RPMI8226 (cell line): ENCODE measurements at places on chromosomes 5 and 9.

- no peak for DNase-seq
These were observed 64.4 kb downstream of the MAP1B start for GRCh38 chr5:72171667-72172066.

- no peak for DNase-seq
These were observed 3.8 kb upstream of the PRKAA1 start for GRCh38 chr5:40801771-40802562.

DNA sequence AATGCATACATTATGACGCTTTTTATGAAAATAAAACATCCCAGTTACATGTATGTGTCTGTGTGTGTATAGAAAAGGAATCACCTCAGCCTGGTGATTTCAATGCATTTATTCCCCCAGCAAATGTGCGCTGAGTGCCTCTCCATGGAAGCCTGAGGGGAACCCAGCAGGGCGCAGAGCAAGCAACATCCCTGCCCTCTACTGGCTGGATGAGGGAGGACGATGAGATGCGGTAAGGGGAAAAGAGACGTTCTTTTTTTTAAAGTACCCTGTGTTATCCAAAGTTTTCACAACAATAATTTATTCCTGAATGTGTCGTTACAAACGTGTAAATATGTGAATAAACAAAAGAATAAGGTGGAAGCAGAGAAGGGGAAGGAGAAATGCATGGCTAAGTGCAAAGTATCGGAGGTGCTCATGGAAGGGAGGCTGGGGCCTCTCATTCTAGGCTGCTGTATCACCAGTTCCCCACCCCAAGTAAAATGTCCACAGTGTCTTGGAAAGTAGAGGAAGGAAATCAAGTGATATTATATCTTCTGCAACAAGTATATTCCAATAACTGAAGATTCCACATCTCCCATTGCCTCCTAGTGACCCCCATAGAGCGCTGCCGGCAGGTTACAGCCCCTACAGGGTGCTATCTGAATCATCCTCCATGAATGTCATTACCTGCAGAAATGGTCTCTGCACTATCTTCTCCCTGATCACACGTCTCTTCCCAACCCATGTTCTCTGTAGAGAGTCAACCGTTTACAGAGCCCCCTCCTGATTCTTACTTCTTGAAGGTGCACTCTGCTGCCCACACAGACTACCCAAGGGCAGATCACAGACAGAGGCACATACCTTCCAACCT lies 13.0 kb upstream of the ABLIM3 start:
- DNase-seq: peak; percentile 36

- no peak for DNase-seq
These were observed 135.3 kb upstream of the RPS23 start for GRCh38 chr5:82413302-82414040.

DNA sequence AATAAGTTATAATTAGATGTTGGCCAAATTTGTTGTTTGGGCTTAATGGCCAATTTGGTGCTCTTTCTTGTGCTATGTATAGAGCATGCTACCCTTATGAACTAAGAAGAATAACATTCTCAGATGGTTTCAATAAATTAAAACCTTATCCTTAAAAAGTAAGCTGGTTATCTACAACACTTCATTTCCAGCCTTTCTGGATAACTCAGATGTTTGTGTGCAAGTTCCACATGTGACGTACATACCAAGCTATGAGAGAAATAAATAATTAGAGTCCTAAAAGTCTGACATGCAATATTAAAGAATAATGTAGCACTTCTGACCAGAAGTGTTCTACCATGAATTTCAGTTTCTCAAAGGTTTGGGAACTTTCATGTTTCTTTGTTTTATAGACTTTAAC lies 11.7 kb downstream of the MTREX start:
- no peak for DNase-seq

DNA sequence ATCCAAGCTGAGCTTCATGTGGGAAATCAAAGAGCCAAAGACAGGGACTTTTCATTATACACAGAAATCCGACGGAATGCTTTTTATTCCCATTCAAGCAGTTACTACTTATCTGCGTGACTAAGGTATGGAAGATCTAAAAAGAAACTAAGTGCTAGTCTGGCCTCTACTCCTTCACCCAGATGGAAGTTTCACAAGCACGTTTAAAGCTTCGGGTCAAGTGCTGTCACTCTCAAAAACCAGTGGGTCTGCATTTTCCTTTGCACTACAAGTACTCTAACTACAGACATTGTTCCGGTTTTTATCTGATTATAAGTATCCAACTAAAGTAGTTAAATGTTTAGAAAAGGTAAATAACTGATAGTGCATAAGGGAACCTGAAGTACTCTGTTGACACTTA lies 13.7 kb upstream of the MTAP start:
- peak; percentile 81 for DNase-seq

- DNase-seq: no peak
These were observed 465.7 kb upstream of the DMAC1 start for GRCh38 chr9:8265281-8265680.

GRCh38 chr9:89813482-89813881 lies 208.7 kb downstream of the GADD45G start:
- no peak for DNase-seq

DNA sequence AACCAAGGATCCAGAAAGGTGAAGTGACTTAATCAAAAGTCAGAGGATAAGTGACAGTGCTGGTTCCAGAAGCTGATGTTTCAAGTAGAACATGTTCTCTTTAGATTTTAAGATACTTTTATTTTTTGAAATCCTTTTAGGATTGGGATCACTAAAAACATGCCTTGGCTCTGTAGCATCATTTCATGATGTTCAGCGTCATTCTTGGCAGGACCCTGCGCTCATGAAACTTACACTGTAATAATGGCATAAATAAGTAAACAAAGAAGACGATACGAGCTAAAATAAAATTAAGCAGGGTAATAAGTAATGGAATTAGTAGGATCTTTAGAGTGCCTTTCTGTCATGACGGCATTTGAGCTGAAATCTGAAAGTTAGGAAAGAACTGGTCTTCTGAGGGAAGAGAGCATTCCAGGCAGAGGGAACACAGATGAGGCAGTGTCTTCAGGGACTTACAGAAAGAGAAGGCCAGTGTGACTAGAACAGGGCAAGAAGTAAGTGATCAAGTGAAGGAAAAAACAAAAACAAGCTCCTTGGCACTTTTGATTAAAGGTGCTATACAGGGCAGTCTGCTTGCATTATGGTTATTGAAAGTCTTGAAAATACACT lies 19.9 kb downstream of the CTNNA1 start:
- DNase-seq: no peak

DNA sequence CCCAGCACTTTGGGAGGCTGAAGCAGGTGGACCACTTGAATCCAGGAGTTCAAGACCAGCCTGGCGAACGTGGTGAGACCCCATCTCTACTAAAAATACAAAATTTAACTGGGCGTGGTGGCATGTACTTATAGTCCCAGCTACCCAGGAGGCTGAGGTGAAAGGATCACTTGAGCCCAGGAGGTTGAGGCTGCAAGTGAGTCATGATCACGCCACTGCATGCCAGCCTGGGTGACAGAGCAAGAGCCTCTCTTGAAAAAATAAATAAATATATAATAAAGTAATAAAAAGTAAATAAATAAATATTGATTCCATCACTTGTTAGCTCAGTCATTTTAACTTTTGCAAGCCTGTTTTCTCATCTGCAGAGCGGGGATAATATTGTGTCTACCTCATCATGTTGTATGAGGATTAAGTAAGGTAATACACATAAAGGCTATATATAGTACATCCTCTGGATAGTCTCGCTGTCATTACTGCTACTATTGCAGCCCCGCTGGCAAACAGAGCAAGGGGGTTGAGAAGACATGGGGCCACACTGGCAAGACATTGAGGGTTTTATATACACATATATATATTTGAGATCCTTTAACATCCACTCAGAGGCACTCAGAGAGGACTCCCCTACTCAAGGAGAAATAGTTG lies 210.9 kb downstream of the C9orf152 start:
- DNase-seq: no peak

DNA sequence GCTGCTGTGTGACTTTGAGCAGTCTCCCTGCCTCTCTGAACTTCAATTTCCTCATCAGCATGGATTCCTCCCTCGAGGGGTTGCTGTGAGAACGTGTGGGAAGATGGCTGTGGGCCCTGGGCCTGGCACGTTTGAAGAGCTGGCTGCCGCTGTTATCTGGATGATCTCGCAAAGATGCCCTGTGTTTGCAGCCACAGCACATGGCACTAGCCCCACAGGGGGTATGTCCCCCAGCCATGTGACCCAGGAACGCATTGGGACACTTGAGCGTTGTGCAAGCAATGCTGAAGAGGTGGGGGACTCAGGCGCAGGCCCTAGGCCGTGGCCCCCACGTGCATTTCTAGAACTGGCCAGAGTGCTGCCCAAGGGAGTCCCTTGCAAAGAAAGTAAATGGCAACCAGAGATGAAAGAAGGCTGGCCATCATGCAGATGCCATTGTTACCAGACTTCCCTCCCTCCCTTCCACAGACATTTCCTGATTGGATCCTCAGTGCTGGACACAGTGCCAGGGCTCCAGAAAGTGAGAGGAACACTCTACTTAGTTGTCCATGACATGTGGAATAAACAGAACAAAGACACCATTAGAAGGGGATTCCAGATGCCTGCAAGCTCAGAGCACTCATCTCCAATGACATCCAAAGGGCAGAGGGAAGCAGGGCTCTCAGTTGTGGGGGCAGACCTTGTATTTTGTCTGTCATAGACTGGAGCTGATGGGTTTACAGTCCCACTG lies 65.1 kb upstream of the NEURL1B start:
- DNase-seq: no peak

DNA sequence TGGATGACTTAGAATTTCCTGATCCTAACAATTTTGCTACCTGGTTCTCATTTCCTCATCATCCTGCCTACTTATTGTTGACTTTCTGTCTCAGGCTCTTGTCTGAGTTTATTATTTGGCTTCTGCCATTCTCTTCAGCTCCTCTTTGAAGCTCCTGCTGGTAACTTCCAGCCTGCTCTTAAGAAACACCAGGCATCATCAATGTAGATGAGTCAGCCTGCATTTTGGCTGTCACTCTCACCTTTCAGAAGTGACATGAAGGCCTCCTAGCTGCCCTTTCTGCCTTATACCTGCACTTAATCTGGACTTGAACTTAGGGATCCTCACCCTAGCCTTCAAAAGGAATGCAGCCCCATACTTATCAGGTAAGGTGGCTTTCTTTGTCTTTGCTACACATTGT lies 551.8 kb upstream of the ZNF608 start:
- no peak for DNase-seq

DNA sequence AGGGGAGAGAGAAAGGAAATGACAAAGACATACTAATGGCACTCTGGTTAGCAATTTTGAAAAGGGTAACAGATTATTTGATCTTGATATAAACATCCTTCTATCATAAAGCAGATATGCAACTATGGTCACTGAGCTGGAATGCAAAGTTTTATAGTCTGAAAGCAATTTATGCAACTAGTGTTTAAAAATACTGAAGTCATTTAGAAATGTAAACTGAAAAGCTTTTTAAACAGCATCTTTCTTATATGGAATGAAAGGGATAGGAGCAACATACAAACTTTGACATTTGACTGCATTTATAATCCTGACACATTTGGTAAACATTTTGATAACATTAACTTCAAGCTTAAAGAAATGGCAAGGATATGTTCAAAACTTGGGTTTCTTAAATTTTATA lies 28.7 kb upstream of the ADAMTS19 start:
- no peak for DNase-seq

- DNase-seq: no peak
These were observed 217.0 kb upstream of the NREP start for GRCh38 chr5:111973961-111974360.

DNA sequence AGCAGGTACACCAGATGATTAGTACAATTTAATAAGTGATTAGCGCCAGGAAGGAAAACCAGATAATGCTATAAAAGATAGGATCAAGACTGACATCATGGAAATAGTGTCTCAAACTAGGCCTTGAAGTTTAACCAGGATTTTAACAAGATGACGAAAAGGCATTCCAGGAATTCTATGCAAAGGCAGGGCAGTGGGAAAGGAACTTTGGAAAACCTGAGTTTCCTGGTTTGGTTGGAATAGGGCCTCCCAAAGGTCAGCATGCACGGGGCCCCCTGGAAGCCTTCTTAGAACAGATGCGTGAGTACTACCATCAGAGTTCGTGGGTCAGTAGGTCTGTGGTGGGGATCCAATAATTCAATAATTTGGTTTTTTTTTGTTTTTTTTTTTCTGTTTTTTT lies 935.2 kb upstream of the DMAC1 start:
- no peak for DNase-seq

DNA sequence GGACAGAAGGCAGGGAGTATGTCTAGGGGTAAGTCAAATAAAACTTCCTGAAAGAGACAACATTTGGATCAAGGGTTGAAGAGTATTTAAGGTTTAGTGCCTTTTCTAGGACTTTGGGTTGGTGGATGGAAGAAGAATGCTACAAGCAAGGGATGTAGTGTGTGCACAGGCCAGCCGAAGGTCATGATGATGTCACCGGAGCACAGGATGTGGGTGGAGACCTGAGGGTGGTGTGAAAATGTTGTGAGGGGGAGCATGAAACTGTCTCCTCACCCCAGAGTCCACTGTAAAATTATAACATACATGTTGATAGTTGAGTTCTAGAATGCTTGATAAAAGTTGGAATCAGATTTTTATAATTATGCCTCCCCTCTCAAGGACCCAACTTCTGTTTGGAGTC lies 553.3 kb upstream of the SGCD start:
- no peak for DNase-seq

DNA sequence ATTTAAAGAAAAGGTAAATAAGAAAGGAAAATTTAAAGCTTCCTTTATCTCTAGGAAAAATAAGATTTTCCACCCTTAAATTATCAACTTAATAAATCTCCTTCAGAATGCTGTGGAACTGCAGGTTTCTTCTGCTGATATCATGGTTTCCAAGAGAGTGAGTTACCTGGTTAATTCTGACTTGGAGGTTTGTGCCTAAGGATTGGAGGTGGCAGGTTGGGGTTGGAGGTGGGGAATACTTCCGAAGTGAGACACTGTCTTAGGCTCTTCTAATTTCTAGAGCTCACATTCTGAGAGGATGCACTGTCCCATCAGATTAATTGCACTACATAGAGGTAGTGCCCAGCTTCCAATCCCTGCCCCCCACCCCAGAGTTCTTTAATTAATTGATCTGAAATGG lies 31.1 kb downstream of the SLC1A3 start:
- no peak for DNase-seq

DNA sequence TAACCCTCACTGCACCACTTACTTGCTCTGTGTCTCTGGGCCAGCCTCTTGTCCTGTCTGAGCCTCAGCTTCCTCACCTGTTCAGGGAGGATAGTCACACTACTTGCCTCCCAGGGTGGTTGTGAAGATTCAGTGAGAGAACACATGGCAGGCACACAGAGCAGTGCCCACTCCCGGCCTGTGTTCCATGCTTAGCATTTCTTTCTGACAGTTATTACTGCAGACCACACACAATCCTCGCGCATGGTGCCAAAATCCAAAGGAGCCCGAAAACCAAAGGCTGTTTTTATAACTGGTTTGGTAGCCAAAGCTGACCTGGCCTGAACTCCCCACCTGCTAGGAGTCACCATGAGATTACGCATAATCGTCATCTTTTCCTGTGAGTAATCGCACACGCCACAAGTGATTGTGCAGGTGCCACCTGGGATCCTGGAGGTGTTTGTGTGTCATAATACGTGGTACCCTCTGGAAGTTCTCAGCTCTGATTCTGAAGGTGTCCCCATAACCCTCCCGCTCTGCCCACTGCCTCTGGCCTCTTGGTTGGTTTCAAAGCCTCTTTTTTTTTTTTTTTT lies 84.6 kb upstream of the FBXW11 start:
- DNase-seq: no peak

GRCh38 chr9:90881648-90882047 lies 80.0 kb downstream of the SYK start:
- no peak for DNase-seq

GRCh38 chr5:118533156-118533555 lies 455.2 kb downstream of the DTWD2 start:
- no peak for DNase-seq
